ENCODE measurements at places on chromosomes 7 and 10. TPM values are rescaled to one million over a fixed set of nuclear protein-coding genes. Genes with fewer than 3 reads are reported as not detected.

Gene ABCB4
- total RNA-seq = 22.0 TPM

Gene EPO
- total RNA-seq = not detected

Gene FAS
- total RNA-seq = 28.6 TPM

Gene TMEM184A
- total RNA-seq = not detected

Gene CCDC172
- total RNA-seq = not detected

Gene GTF2IRD1
- 6.5 TPM for total RNA-seq

Gene STEAP4
- not detected for total RNA-seq

Gene CASD1
- total RNA-seq = 15.7 TPM

Gene TRIL
- not detected for total RNA-seq

Gene PODXL
- under 0.01 TPM for total RNA-seq

Gene PILRA
- total RNA-seq = not detected

Gene AQP1
- under 0.01 TPM for total RNA-seq

Gene ACSM6
- not detected for total RNA-seq

Gene PTN
- 0.15 TPM for total RNA-seq

Gene CYP17A1
- not detected for total RNA-seq

Gene INPP5A
- 28.0 TPM for total RNA-seq

Gene PPP1R17
- not detected for total RNA-seq

Gene PON3
- 0.46 TPM for total RNA-seq

Gene SLC29A4
- total RNA-seq = 0.33 TPM

Gene AGAP4
- total RNA-seq = 6.2 TPM

Data from melanocyte of skin (primary cell).